CD4-positive, CD25-positive, alpha-beta regulatory T cell (primary cell): ENCODE measurements at places on chromosomes 16 and 17. TPM values are rescaled to one million over a fixed set of nuclear protein-coding genes. Genes with fewer than 3 reads are reported as not detected.

DNA sequence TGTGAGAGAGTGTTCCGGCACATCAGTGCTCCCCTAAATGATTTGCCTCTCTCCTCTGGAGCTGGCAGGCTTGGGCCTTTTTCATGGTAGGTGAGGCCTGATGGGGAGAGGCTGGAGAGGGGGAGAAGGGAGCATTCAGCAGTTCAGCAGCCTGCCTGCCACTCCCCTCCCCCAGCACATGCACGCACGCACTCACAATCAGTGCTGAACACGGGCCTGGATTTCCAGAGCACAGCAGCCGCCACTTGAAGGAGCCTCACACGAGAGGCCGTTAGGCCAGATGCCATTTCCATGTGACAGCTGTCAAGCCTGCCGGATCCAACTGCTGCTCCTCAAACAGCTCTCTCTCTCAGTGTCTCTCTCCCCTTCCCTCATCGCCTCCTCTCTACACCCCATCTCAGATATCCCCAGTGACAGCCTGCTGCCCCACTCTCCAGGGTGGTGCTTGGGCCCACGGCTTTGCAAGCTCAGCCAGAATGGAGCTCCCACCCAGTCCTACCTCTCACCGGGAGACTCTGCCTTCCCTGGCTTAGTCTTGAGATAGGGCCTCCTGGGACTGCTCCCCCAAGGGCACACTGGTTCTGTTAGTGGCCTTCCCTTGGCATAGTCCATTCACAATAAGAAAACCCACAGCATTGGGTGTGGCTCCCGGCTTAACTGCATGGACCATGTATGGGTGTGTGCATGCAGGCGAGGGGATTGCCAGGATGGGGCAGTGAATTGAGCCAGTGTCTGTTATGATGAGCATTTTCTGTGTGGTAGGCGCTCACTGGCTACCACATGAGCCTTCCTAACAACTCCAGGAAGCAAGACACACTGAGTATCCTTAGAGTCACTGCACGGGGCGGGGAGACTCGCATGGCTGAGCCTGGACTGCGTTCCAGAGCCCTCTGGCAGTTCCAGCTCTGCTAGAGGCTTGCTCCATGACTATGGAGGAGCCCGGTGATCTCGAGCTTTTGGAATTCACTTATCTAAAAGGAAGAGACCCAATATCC lies 226.2 kb downstream of the CCDC182 start:
- no peaks in the 10 kb centered on the region for H3K36me3 ChIP-seq
- no peak for DNase-seq
- no peak overlapping the region for H3K4me3 ChIP-seq
- no peak overlapping the region for H3K27ac ChIP-seq
- H3K27me3 ChIP-seq, result no peaks in the 10 kb centered on the region

- no peaks in the 10 kb centered on the region for H3K36me3 ChIP-seq
- DNase-seq, result no peak
- no peak overlapping the region for H3K27ac ChIP-seq
- peak overlapping the region; percentile 80 for H3K4me3 ChIP-seq
Observed at GRCh38 chr17:62967205-62967529, 1.1 kb downstream of the TANC2 start.

DNA sequence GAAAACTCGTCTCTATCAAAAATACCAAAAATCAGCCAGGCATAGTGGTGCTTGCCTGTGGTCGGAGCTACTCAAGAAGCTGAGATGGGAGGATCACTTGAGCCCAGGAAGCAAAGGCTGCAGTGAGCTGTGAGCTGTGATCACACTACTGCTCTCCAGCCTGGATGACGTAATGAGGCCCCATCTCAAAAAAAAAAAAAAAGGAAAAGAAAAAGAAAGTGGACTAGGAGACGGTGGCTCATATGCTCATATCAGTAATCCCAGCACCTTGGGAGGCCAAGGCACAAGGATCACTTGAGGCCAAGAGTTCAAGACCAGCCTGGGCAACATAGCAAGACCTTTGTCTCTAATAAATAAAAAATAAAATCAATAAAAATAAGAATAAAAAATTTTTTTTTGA lies 8.8 kb upstream of the SUMO2 start:
- peaks cover 10% of the 10 kb centered on the region for H3K4me1 ChIP-seq
- H3K27me3 ChIP-seq, result no peaks in the 10 kb centered on the region
- no peak overlapping the region for H3K27ac ChIP-seq
- no peaks in the 10 kb centered on the region for H3K36me3 ChIP-seq
- no peak overlapping the region for H3K4me3 ChIP-seq
- no peak for DNase-seq

DNA sequence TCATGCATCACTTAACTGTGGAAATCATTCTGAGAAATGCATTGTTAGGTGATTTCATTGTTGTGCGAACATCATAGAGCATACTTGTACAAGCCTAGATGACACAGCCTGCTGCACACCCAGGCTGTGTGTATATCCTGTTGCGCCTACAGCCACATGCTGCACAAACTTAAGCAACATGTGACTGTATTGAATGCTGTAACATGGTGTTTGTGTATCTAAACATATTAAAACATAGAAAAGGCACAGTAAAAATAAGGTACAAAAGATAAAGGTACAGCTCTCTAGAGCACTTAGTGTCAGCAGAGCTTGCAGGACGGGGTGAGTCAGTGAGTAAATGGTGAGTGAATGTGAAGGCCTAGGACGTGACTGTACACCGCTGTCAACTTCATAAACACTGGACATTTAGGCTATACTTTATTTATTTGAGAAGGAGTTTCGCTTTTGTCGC lies 11.9 kb downstream of the FOXK2 start:
- H3K27me3 ChIP-seq, result no peaks in the 10 kb centered on the region
- H3K27ac ChIP-seq, result no peak overlapping the region
- H3K4me3 ChIP-seq, result peak overlapping the region; percentile 45
- H3K4me1 ChIP-seq, result peaks cover 29% of the 10 kb centered on the region

DNA sequence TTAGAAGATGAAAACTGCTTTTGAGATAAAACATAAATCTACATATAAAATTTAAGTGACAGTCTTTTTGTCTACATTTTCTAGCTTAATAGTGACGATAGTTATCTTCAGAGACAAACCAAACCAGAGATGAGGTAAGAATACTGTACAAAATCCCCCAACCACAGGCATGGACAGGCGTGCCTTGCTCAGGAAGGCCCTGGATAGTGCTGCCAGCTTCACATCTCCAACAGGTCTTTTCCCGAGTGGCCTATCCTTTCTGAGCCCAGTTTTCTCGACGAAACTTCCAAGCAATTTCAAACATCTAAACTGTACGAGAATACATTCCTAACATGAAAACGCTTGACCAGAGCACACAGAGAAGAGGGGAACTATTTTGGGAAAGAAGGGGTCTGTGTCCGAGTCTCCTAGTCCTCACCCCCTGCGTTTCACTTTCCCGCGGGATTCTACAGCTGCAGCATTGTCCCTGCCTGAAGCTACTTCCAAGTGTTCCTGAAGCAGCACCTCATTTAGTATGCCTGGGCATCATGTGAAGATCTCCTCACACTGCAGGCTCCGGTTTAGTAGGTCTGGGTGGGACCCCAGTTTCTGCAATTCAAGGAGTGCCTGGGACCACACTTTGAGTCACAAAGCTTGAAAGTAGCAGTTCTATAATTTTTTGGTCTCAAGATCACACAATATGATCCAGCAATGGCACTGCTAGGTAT lies 37.8 kb downstream of the GNA13 start:
- H3K27me3 ChIP-seq, result no peaks in the 10 kb centered on the region
- no peak overlapping the region for H3K4me3 ChIP-seq
- DNase-seq, result no peak
- H3K27ac ChIP-seq, result peak overlapping the region; percentile 50

DNA sequence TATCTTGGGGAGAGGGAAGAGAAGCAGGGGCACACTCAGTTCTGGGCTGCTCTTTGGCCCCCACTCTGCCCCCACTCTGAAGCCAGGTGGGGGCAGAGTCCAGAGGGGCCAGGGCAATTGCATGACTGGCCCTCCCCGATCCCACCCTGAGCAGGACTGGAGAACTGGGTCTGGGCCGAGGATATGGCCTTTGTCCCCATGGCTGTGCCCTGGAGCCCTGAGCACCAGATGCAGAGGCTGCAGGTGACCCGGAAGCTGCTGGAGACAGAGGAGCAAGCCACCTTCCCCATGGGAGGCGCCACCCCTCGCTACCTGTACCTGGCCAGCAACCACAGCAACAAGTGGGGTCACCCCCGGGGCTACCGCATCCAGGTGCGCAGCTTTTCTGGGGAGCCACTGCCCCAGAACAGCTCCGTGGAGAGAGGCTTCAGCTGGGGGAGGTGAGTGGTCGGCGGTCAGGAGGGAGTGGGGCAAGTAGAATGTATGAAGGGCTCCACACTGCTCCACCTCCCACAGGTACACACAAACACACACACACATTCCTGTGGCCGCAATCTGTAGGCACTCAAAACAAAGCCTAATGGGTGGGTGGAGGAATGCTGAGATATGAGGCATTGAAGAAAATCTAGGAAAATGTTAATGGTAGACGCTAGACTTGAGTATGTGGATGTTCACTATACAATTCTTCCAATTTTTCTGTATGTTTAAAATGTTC lies 21.4 kb downstream of the AOC3 start:
- H3K4me1 ChIP-seq, result no peaks in the 10 kb centered on the region
- H3K36me3 ChIP-seq, result no peaks in the 10 kb centered on the region
- peaks cover 2% of the 10 kb centered on the region for H3K27me3 ChIP-seq
- no peak overlapping the region for H3K27ac ChIP-seq
- H3K4me3 ChIP-seq, result no peak overlapping the region

- no peaks in the 10 kb centered on the region for H3K27me3 ChIP-seq
- no peak for DNase-seq
- no peak overlapping the region for H3K4me3 ChIP-seq
- no peaks in the 10 kb centered on the region for H3K4me1 ChIP-seq
- H3K36me3 ChIP-seq, result no peaks in the 10 kb centered on the region
Observed at GRCh38 chr16:13154799-13155198, 253.4 kb downstream of the SHISA9 start.

DNA sequence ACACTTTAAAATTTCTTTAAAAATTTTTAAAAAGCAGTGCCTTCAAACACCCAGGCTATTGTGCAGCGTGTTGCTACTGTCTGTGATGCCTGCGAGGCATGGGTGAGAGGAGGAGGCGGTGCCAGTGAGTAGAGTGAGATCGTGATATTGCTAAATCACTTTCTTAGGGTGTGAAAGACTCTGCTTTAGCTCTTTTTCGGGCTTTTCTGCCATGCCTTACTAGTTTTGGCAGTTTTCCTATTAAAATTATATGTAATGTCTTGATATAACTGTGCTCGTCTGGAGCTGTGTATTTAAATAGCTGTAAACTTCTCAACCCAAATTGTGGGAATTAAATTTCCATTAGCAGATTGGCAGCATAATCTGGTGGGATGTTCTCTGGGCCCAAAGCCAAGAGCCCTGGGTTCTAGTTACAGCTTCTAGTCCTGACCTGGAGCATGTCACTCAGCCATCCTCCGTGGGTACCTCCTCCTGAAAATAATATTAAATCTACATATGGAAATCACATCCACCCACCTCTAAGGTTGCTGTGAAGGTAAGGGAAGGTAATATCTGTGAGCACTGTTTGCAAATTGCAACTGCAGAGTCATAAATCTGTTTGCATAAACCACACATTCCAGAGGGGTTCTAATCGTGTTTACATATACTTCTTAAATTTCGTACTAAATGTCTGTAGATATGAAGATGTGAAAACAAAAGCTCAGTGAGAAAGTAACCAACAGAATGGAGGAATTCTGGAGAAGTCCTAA lies 264.3 kb upstream of the CACNG5 start:
- no peaks in the 10 kb centered on the region for H3K27me3 ChIP-seq
- no peak overlapping the region for H3K27ac ChIP-seq
- H3K36me3 ChIP-seq, result no peaks in the 10 kb centered on the region
- no peak overlapping the region for H3K4me3 ChIP-seq
- no peaks in the 10 kb centered on the region for H3K4me1 ChIP-seq

DNA sequence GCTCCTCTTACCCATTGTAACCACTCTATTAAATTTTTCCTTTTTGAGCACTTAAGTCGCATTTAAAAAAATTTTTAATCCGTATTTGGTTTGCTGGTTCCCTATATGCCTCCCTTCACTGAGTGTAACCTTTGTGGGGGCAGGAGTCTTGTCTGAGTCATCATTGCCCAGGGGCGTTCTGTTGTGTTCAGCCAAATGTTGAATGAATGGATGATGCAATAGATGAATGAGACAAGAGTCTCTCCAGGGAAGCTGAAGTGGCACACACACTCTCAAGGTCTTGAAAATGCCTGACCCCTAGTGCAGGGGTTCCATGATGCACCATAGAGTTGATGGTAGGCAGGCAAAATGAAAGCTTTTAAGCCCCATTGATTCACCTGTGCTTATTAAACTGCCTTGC lies 123.0 kb upstream of the RBFOX1 start:
- no peak overlapping the region for H3K27ac ChIP-seq
- no peak overlapping the region for H3K4me3 ChIP-seq
- no peak for DNase-seq
- H3K4me1 ChIP-seq, result no peaks in the 10 kb centered on the region
- no peaks in the 10 kb centered on the region for H3K27me3 ChIP-seq

DNA sequence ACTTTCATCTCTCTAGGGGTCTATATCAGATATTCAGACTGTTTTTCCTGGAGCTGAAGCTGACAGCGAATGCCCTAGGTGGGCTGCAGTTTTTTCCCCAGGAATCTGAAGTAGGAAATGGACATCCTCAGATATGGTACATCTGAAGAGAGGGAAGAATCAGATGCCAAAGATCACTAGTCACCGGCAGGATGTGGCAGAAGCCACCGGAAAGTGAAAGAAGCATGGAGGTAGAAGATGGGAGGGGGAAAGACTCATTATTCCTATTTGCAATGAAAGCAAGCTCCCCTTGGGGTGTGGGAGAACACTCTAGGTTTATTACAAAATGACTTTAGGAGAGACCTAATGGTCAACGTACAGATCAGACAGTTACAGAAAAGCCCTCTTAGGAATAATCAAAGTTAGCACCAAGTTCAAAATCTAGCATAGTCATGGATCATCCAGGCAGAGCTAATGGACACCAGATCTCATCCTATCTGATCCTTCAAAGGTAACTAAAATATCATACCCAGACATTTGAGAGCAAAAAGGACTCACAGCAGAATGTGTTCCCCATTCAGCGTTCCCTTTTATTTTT lies 110.7 kb downstream of the HS3ST3A1 start:
- no peak for DNase-seq
- no peaks in the 10 kb centered on the region for H3K27me3 ChIP-seq
- H3K36me3 ChIP-seq, result no peaks in the 10 kb centered on the region
- H3K4me3 ChIP-seq, result no peak overlapping the region

DNA sequence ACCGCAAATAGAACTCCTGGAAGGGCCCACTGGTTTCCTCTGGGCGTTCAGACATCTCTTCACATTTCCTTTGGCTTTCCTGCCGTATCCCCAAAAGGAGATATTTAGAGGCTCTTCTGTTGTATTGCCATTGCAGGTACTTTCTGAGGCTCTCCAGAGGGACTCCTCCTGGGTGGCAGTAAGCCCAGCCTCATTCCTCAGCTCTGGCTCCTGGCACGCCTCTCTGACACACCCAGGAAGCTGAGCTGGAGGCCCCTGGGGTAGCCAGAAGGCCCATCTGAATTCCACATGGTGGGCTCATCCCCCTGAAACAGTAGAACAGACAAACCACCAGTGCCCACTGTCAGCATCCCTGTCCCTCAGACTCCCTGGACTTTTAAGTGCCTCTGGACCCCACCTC lies 206.7 kb downstream of the PARN start:
- H3K27me3 ChIP-seq, result no peaks in the 10 kb centered on the region
- H3K27ac ChIP-seq, result no peak overlapping the region
- no peaks in the 10 kb centered on the region for H3K36me3 ChIP-seq
- no peak for DNase-seq

GRCh38 chr17:43416998-43417890 lies 18.5 kb downstream of the ARL4D start:
- H3K36me3 ChIP-seq, result no peaks in the 10 kb centered on the region
- no peak for DNase-seq
- H3K4me1 ChIP-seq, result no peaks in the 10 kb centered on the region
- peaks cover 8% of the 10 kb centered on the region for H3K27me3 ChIP-seq

- no peaks in the 10 kb centered on the region for H3K4me1 ChIP-seq
- H3K4me3 ChIP-seq, result no peak overlapping the region
- DNase-seq, result no peak
Observed at GRCh38 chr16:55039931-55040330, 109.3 kb downstream of the IRX5 start.

SP6 gene
- 0.17 TPM for total RNA-seq

ZNF423 gene
- total RNA-seq, result 0.05 TPM
